K562 (cell line): ENCODE measurements at places on chromosomes 7 and 10.

- DNase-seq, result no peak
Measured at GRCh38 chr7:75712517-75713361, 26.0 kb downstream of the HIP1 start.

DNA sequence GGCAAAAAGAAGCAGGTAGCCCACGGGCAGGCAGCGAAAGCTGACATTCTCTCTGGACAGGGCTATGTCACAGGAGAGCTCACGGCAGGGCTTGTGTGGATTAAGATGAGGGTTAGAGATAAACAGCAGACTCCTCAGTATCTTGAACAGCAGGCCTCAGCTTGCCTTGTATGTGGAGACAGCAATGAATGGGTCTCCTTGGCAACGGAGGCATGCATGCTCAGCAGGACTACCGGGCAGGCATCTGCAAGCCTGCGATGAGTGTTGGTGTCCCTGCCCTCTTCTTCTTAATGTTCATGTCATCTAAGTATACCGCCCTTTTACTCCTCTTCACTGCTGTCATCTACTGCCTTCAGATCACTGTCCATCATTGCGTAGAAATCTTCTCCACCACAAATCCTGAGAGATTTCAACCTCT, 81.9 kb upstream of the C1GALT1 start:
- peak; percentile 87 for DNase-seq

GRCh38 chr7:151930695-151931094, 25.6 kb upstream of the GALNTL5 start:
- DNase-seq, result no peak

DNA sequence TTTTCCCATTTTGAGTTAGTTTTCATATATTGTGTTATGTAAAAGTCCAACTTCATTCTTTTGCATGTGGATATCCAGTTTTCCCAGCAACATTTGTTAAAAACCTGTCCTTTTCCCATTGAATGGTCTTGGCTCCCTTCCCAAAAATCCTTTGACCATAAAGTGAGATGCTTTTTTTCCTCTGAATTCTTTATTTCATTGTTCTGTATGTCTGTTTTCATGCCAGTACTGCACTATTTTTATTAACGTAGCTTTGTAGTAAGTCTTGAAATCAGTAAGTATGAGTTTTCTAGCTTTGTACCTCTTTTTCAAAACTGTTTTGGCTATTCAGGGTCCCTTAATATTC, 20.0 kb downstream of the C1GALT1 start:
- no peak for DNase-seq

- DNase-seq, result no peak
Measured at GRCh38 chr10:98994030-98994429, 241.6 kb downstream of the HPSE2 start.

GRCh38 chr7:41915871-41916270, 213.0 kb upstream of the INHBA start:
- no peak for DNase-seq
